ENCODE measurements at places on chromosomes 11 and 22.
A peak's percentile ranks its signal among the peaks of the same experiment; 100 is the strongest.

DNA sequence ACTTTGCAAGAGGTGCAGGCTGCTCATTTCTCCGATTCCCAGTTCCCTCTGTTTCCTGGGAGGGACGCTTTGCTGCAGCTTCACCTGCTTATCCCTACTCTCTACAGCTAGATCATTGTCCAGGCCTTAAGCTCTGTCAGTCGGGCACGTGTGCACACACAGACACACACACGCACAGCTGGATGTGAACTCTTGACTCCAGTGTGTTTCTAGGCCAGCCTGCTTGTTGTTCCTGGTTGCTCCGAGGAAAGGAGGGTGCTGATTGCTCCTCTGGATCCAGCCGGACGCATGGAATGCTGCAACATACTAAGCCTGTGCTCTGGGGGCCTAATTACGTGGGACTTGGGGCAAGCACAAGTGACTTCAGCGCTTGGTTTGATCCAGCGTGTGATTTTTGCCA lies 19.7 kb downstream of the ZNRF3 start:
- DNase-seq, result no peak

DNA sequence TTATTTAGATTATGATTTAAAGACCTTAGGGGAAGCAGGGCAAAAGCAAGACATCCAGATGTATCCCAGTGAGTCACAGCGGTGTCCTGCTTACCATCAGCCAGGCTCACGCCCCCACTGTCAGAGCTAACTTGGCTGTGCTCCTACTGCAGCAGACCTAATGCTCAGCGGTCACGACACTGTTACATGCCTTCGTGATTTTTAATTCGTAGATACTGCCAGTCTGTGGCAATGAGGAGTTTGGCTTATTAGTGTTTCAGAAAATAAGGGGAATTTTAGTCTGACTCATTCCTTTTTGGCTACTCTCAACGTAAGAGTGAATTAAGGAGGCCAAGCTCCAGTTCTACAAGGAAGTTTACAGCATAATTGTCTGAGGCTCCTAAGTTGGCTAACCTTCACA lies 22.7 kb downstream of the EFCAB6 start:
- peak; percentile 98 for DNase-seq

- DNase-seq, result no peak
These were observed 118.0 kb upstream of the IGLL5 start for GRCh38 chr22:22769434-22770279.

- no peak for DNase-seq
These were observed 6.2 kb upstream of the CUL5 start for GRCh38 chr11:108002476-108002875.
